ENCODE measurements at places on chromosomes 3 and 15.

DNA sequence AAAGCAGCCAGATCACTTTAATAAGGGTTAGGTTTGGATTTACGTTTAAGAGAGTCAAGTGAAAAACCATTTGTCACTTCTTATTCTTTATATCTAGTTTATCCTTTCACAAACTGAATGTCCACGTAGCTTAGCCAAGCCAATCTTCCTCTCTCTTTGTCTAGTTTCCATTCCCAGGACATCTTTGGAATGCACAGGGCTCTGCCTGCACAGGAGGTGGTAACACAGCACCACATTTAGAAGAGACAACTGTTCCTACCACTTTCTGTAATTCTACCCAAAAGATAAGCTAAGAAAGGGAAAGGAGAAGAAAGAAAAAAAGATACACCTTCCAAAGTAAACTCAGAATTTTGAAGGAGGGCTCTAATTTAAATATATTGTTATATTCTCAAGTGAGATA, 67.9 kb downstream of the IGSF11 start:
- DNase-seq = no peak

DNA sequence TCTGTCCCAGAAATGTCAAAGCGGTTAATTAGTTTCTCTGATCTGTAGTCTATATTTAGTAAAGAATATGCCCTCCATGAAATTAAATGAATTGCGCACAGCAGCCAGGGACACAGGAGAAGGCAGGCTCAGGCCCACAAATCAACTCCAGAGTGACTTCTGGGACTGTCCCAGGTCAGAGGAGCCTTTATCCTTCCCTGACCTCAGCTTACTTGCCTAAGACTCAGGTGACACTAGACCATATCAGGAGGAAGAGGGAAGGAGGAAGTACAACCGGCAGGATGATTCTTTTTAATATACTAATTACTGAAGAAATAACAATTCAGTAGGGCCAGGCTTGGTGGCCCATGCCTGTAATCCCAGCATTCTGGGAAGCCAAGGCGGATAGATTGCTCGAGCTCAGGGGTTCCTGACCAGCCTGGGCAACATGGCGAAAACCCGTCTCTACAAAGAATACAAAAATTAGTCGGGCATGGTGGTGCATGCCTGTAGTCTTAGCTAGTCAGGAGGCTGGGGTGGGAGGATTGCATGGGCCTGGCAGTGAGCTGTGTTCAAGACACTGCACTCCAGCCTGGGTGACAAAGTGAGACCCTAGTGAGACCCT, 1.8 kb upstream of the GPR15 start:
- DNase-seq = no peak

DNA sequence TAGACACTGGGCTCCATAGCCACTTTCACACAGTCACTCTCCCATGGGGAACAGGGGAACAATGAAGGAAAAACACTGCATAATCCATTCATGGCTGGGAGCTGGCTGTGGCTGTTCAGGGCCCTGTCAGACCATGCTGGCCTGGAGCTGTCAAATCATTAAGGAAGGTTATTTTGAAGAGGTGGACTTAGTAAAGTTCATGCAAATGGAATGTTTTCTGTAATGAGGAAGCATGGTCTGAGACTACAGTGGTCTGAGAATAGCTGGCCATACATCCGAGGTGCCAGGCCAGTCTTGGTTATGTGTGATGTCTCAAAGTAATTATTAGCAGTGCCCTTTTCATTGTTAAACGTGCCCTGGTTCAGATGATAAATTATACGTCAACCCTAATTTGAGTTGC, 117.1 kb upstream of the MRPS22 start:
- DNase-seq = no peak

DNA sequence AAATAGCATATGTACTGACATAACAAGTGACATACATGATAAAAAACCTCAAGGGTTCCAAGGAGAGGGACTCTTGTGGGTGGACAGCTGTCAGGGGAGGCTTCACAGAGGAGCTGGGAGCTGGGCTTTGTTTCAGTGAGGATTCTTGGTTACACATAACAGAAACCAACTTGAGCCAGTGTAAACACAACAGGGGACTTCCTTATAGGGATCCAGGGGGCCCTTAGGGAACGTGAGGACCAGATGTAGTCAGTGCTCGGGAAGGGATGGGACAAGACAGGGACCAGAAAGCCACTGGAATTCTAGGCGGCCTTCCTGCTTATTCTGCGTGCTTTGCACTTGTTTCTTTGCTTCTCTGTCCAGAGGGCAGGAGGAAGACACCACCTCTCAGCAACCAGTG, 34.9 kb downstream of the SNAPC5 start:
- no peak for DNase-seq

- no peak for DNase-seq
These were observed 28.6 kb upstream of the SSR3 start for GRCh38 chr3:156583469-156583868.

DNA sequence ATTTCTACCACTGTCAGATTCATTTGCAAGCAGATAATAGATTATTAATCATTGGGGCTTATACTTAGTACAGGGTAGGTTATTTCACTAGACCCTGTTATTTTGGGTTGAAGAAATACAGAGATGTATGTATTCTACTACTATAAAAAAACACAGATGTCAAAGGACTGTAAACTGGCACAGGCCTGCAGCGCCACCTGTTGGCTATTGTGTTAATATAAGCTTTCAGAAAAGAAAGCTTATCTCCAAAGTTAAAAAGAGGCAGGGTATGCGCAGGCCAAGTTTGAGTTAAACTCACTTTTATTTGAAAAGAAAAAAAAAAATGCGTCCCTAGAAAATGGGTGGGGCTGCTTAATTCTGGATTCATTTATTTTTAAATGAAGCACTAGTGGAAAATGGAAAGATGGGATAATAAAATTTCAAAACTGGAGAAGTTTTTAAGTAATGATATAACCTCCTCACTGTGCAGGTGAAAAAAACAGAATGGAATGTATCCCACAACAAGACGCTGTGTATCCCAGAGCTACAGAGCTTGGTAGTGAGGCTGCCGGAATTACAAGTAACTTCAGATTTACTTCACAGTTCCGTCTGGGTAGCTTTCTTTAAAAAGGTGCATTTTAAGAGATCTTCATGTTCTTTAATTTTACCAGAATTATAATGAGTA, 407.2 kb upstream of the TGFBR2 start:
- peak; percentile 68 for DNase-seq

DNA sequence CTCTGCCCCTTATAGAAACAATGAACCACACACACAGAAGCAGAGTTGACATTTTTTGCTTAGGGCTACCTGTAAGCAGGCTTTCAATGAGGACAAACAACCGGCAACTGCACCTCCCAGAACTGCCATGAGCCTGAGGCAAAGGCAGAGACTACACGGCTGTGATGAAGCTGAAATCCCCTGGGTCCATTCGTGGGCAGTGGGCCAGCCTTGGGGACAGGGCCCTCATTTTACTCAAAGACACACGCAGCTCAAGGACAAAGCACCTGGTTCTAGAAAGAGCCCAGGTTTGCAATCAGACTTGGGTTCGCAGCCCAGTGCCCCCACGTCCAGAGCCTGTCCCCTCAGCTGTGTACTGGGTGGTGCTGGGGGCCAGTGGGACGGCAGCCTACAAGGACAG, 17.9 kb downstream of the FAM174B start:
- no peak for DNase-seq

DNA sequence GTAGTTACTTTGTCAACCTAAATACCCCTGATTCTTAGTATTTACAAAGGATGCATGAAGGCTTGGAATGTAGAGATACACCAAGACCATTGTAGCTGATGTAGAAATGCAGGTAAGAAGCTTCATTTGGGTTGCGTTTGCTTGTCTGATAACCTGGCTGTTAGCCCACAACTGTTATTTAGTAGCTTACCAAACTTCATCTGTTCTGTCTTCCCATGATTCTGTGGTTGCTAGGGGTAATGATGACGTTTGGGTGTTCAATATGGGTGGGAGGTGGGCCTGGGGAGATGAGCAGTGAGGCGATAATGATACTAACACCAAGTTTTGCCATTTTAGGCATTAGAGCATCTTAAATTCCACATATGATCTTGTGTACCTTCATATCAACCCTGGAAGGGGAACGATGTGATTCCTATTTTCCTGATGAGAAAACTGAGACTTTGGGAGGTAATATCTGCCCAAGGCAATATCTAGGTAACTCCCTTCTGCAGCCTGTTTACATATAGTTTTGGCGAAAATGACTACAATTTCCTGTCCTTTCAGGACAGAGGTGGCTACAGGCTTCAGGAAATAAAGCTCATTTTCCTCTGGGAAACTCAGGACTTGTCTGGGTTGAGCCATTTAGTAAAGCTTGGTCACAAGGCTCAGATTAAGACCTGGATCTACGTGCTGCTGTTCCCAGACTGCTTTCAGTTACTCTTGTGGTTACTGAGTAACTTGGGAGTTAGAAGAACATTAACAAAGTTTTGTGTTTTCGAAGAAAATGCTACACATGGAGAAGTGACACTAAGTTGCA, 26.8 kb downstream of the FNDC3B start:
- DNase-seq = no peak

- DNase-seq = no peak
These were observed 53.5 kb downstream of the SEMA5B start for GRCh38 chr3:122973893-122974615.

GRCh38 chr15:97841558-97841957, 118.9 kb upstream of the ARRDC4 start:
- DNase-seq = no peak

GRCh38 chr3:87077355-87077754, 86.4 kb upstream of the VGLL3 start:
- no peak for DNase-seq

DNA sequence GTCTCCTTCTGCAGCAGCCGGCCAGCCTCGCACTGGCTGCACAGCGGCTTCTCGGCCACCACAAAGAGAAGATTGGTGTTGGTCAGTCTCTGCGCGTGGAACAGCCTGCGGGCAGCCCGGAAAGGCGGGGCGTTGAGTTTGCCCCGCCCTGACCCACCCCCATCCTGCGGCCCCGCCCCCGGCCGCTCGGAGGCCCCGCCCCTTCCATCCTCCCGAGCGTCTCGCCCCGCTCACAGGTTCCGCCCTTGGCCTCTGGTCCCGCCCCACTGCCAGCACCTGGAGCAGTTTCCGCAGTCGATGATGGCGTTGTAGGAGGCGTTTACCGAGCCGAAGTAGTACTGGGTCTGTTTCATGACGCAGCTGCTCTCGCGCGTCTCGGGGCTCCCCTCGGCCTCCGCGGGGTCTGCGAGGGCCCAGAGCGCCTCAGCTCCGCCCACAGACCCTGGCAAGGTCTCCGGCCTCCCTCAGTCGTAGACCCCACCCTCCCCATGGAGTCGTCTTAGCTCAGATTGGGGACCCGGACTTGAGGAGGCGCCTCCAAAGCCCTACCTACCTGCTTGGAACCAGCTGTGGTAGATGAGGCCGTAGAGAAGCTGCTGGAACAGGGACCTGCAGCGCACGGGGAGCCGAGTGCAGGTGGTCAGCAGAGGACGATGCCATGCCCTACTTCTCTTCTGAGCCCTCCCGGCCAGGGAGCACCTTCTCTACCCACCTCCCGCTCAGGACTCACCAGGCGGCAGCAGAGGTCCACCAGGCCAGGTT, 5.9 kb upstream of the TMEM115 start:
- peak; percentile 74 for DNase-seq

GRCh38 chr3:135766115-135766514, 199.4 kb upstream of the PPP2R3A start:
- no peak for DNase-seq

DNA sequence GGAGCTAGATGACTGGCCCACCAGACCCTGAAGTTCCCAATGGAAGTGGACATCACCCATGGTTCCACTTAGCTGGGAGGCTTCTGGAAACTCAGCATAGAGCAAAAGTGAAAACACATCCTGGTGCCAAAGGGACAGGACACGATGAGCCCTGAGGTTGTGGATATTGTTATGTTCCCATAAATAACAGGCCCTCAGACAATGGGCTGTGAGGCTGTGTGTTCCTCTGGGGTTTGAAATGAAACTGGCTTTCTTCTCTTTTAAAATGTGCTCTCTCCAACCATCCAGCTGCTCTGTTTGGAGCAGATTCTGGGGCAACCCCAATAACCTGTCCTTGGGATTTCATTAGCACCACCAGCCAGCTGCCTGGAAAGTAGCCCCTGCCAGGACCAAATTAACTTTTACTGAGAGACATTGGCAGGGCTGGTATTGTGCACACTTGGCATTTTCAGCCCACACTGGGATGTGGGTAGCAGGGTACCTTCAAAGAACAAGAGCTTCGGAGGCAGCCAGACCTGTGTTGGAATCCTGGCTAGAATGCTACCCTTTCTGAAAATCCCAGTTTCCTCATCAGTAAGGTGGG, 97.5 kb downstream of the DNAJB8 start:
- no peak for DNase-seq

- DNase-seq = no peak
These were observed 375.5 kb downstream of the UNC13C start for GRCh38 chr15:54353726-54354125.

DNA sequence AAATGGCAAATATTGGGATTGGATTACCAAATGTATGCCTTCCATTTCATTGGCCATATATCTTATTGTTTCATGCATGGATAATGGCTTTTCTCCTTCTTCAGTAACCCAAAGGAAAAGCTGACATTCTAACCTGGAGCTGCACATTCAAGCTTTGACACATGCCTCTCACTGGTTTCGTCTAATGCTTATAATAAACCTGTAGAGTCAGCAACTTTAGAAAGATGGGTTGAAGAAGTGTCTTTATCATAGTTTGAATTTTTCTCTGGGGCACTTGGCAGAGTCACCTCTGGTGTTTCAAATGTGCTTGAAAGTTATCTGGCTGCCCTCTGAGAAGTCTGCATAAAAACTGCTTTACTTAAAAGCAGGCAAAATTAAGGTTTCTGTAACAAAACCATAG, 55.4 kb upstream of the GOLGA8A start:
- no peak for DNase-seq

- no peak for DNase-seq
These were observed 403.2 kb downstream of the NR2F2 start for GRCh38 chr15:96733721-96734120.

GRCh38 chr3:85161544-85161943, 202.8 kb downstream of the CADM2 start:
- no peak for DNase-seq

GRCh38 chr3:23175341-23176083, 27.6 kb upstream of the UBE2E2 start:
- DNase-seq = no peak

GRCh38 chr3:72376956-72377710, 471.1 kb downstream of the SHQ1 start:
- DNase-seq = no peak

- DNase-seq = no peak
These were observed 462.2 kb downstream of the NSUN3 start for GRCh38 chr3:94525043-94525442.

- no peak for DNase-seq
These were observed 132.8 kb downstream of the KCNAB1 start for GRCh38 chr3:156253150-156253549.
